ENCODE measurements at places on chromosomes 11 and 22.
A peak's percentile ranks its signal among the peaks of the same experiment; 100 is the strongest.

DNA sequence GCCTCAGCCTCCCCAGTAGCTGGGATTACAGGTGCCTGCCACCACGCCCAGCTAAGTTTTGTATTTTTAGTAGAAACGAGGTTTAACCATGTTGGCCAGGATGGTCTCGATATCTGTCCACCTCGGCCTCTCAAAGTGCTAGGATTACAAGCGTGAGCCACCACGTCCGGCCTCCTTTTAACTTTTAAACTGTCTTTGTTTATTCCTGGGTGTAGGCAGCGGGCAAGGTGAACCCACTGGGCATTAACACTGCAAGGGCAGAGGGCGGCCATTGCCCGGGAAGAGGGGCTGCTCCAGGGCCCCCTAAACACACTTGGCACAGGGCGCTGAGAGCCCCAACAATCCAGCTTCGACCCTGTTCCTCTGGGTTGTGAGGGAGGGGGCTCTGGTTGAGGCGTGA, 693.6 kb downstream of the BRD1 start:
- H3K36me3 ChIP-seq = no peaks in the 10 kb centered on the region
- no peak for DNase-seq
- no peak overlapping the region for H3K4me3 ChIP-seq
- no peaks in the 10 kb centered on the region for H3K27me3 ChIP-seq
- no peaks in the 10 kb centered on the region for H3K4me1 ChIP-seq

DNA sequence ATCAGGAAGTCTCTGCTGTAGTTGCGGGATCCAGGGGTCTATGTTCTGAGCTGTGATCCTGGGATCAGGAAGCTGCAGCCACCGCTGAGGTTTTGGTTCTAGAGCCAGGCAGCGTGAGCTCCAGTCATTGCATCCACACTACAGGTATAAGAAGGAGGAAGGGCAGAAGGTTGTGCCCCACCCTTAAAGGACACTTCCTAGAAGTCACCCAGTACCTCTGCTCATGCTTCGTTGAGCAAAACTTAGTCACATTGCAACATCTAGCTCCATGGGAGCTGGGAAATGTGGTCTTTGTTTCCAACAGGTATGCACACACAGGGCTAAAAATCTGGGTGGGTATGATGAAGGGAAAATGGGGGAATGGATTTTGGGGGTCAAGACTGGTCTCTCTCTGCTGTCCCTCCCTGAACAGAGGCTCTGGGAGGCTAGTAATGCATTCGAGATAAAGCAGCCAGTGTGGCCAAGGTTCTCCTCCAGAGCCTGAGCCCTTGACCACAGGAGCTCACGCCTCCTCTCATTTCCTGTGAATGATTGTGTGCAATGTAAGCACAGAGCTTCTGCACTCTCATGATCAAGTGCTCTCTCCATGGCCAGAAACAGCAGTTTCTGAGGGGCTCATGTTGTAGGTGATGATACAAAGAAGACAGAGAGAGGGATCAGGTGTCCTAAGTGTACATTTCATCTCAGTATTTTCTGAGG, 86.8 kb upstream of the OR4B1 start:
- no peaks in the 10 kb centered on the region for H3K4me1 ChIP-seq
- no peak for DNase-seq
- no peaks in the 10 kb centered on the region for H3K36me3 ChIP-seq
- H3K27me3 ChIP-seq = no peaks in the 10 kb centered on the region
- H3K4me3 ChIP-seq = no peak overlapping the region

GRCh38 chr11:2569731-2570210, 125.0 kb downstream of the KCNQ1 start:
- no peaks in the 10 kb centered on the region for H3K36me3 ChIP-seq
- H3K4me1 ChIP-seq = peaks cover 26% of the 10 kb centered on the region
- H3K27me3 ChIP-seq = no peaks in the 10 kb centered on the region

DNA sequence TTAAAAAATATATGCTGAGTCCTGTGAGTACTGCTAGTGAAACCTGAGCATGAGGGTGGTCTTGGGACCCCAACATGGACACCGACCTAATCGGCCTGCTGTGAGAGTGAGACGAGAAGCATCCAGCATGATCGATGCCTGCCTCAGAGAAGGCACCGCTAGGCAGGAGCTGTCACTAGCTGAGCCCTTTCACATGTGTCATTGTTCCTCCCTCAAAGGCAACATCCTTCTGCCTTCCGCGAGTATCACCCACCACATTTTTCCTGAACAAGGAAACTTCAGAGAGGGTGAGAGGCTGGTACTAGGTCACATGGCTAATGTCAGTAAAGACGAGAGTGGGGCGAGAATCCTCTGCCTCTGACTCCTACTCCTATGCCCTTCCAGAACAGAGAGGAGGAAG, 35.6 kb downstream of the AP1B1 start:
- H3K27me3 ChIP-seq = no peaks in the 10 kb centered on the region
- H3K4me3 ChIP-seq = no peak overlapping the region
- no peak overlapping the region for H3K27ac ChIP-seq

- no peak overlapping the region for H3K27ac ChIP-seq
- no peak overlapping the region for H3K4me3 ChIP-seq
- peak; percentile 31 for DNase-seq
- no peaks in the 10 kb centered on the region for H3K27me3 ChIP-seq
These were observed 44.8 kb upstream of the PTPN5 start for GRCh38 chr11:18836417-18836816.

GRCh38 chr22:47195484-47196165, 433.2 kb downstream of the TBC1D22A start:
- H3K27ac ChIP-seq = no peak overlapping the region
- H3K4me1 ChIP-seq = no peaks in the 10 kb centered on the region
- DNase-seq = no peak
- no peaks in the 10 kb centered on the region for H3K36me3 ChIP-seq
- no peaks in the 10 kb centered on the region for H3K27me3 ChIP-seq

- peaks cover 15% of the 10 kb centered on the region for H3K4me1 ChIP-seq
- DNase-seq = no peak
- H3K36me3 ChIP-seq = no peaks in the 10 kb centered on the region
- H3K4me3 ChIP-seq = no peak overlapping the region
- no peaks in the 10 kb centered on the region for H3K27me3 ChIP-seq
- H3K27ac ChIP-seq = no peak overlapping the region
These were observed 3.1 kb upstream of the KCNQ1OT1 start for GRCh38 chr11:2702771-2703362.
